ENCODE measurements at places on chromosomes 13 and 19.
A peak's percentile ranks its signal among the peaks of the same experiment; 100 is the strongest.

GRCh38 chr13:95356916-95357315 is 55.7 kb upstream of the ABCC4 start:
- DNase-seq: no peak

GRCh38 chr13:25375727-25376358 is 4.1 kb downstream of the ATP8A2 start:
- no peak for DNase-seq

- DNase-seq: no peak
These were observed 14.0 kb downstream of the NKPD1 start for GRCh38 chr19:45146741-45147205.

- DNase-seq: no peak
These were observed 68.4 kb upstream of the UBL3 start for GRCh38 chr13:29918845-29919244.

- DNase-seq: no peak
These were observed 20.7 kb downstream of the KANK2 start for GRCh38 chr19:11176466-11177193.

GRCh38 chr13:93244141-93244917 is 17.7 kb downstream of the GPC6 start:
- no peak for DNase-seq

DNA sequence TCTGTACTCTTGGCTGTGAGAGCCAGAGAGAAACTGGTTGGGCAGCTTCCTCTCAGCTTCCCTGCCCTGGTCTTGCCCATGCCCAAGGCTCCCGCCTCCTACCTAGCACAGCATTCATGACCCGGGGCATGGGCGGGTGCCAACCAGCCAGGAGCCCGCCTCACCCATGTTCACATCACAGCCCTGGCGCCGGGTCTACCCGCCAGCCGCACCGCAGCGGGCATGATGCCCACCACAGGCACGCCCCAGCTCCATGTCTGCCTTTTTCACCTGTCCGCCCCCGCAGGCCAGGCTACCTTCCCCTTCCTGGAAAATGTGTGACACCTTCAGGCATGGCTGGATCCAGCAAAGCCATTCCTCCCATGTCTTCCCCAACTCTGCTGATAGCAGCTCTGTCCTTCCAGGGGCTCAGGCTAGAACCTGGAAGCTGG is 42.1 kb downstream of the PTPRS start:
- no peak for DNase-seq

DNA sequence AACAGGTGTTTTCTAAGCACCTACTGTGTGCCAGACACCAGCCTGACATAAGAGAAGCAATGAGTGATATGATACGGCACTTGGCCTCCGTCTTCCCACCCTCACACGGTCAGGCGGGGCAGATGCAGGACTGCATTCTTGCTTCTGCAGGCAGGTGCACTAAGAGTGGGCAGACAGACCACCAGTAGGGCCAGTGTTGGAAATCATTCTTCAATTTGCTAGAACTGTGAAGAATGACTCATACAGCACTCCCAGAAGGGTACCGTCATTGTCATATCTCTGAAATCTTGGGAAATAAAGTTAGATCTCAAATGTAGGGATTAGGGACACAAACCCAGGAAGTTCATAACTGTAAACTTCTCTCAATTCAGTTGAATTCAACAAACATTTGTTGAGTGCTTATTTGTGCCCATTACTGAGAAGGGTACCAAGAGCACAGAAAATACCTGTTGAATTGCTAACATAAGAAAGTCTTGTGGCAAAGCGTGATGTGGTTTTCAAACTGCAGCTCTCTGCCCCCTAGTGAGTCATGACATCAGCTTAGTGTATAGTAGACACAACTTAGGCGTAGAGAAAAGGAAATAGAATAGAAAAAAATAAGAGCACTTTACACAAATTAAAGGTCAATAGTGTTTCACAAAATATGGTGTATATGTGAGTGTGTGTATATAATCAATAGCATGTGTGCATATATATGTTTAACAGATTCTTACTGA is 76.1 kb downstream of the TEX26 start:
- no peak for DNase-seq

DNA sequence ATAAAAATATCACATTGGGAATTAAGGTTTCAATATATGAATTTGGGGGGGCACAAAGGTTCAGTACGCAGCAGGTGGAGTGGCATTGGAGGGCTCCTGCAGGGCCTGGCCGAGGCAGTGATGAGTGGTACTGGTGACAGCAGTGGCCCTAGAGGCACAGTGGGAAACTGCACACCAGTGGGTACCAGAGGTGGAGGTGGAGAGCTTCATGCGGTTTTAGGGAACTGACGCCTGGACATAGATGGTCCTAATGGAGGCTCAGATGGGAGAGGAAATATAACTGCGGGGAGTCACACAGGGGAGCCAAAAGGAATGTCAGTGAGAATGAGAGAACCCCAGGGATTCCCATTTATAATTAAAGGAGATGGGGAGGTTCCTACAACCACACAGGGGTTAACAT is 156.2 kb downstream of the COG6 start:
- DNase-seq: no peak

GRCh38 chr13:41383386-41383785 is 72.3 kb downstream of the NAA16 start:
- DNase-seq: no peak

- DNase-seq: no peak
These were observed 63.9 kb upstream of the GTF3A start for GRCh38 chr13:27360562-27360961.

- peak; percentile 24 for DNase-seq
These were observed 45.6 kb upstream of the UBE2L5 start for GRCh38 chr13:30376426-30377311.

DNA sequence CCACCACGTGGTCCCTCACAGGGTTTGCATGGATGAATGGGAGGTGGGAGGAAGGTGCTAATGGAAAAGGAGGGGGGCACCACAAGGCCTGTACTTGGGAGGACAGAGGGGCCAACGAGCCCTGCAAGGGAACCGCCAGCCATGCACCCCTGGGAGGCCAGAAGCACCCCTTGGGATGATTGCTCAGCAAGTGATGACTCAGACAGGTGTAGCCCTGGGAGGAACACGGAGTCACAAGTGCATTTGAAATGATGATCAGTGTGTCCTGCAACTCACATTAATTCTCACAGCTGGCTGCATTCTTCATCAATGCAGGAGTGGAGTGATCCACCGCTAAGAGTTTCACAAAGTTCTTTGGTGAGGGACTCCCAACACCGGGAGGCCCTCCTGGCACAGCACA is 82.8 kb upstream of the ZNF254 start:
- DNase-seq: no peak

DNA sequence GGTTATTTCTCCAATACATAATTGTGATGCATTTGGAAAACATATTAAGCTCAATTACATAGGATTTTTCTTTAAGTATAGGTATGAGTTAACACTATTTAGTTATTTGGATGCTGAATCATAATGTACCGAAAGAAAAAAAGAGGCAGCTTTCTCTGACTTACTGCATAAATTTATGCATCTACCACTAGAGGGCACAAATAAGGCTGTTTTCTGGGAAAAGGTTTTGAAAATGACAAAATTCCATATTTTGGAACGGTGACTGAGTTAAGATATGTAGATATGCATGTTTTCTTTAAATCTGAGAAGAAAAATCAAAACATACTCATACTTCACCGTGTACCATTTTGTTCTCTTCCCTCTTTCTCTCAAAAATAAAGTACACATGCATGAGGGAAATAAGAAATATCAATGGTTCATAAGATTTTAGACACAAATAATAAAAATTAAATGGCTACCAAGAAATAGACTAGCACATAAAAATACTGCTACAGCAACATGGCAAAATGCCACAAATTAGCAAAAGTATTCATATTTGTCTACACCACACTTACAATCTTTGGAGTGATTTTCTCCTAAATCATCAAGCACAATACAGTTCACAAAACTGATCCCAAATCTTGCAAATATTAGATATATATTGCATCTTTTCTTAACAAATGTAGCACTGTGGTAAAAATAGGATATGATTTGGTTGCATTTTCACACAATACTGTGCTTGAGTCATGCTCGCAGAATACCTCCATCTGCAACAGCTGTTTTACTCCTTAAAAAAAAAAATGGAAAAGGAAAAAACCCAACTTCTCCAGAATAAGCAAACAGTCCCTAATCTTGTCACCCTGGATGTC is 260.0 kb downstream of the FGF14 start:
- DNase-seq: no peak

- DNase-seq: no peak
These were observed 5.8 kb downstream of the PEG3 start for GRCh38 chr19:56834564-56835375.

GRCh38 chr19:8050274-8051096 is 2.1 kb upstream of the CCL25 start:
- peak; percentile 67 for DNase-seq

- DNase-seq: no peak
These were observed 122.7 kb downstream of the TBC1D4 start for GRCh38 chr13:75359266-75359665.

GRCh38 chr19:4233282-4233853 is 4.0 kb downstream of the EBI3 start:
- peak; percentile 47 for DNase-seq

- no peak for DNase-seq
These were observed 3.8 kb upstream of the ALOX5AP start for GRCh38 chr13:30731361-30732045.

GRCh38 chr13:28093881-28094280 is 6.5 kb downstream of the FLT3 start:
- no peak for DNase-seq

DNA sequence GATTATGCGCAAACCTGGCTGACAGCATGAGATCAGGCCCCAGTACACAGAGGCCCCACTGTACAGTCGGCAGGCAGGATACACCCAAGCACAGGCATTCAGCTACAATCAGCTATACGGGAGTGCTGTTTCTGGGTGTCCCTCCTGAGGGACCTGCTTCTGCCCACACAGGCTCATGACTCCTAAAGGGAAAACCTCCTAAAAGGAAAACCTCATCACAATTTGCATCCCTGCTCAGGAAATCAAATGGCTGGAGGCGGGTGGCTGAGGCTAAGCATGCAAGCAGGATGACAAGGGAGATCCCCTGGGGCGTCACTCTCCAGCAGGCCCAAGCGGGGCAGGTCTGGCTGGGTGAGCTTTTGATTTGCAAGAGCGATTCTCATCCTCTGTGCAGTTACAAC is 99.8 kb downstream of the CRYL1 start:
- DNase-seq: no peak

- DNase-seq: no peak
These were observed 17.9 kb downstream of the GPR183 start for GRCh38 chr13:99289271-99289670.

DNA sequence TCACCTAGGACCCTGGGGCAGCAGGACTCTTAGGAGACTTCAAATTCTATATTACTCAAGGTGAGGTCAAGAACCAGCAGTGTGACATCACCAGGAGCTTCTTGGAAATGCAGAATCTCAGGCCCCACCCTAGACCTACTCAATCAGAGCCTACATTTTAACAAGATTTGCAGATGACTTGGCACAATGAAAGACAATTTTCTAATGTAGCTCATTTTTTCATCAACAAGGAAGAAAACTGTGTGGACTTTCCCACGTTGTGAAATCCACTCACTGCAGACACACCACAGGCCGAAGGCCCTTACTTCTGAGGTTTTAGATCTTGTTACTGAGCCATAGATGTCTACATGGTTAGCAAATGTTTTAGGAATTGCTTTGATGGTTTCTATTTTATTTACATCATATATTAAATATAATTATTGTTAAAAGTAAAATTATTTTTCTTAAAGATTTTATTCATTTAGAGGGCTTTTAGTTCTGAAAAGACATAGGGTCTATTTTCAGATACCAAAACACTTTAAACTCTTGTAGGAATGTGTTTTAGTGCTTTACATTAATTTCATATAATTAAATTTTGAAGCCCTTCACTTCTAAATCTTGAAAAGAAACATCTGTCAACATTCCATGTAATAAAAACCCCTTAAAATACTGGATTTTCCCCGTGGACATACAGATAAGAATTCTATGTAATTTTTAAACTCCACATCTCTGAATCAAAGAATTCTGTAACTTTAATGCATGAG is 18.5 kb upstream of the STARD13 start:
- no peak for DNase-seq

GRCh38 chr13:28324181-28324789 is 170.6 kb downstream of the FLT1 start:
- peak; percentile 10 for DNase-seq

GRCh38 chr19:50659318-50660087 is 10.3 kb downstream of the C19orf81 start:
- no peak for DNase-seq

- no peak for DNase-seq
These were observed 6.8 kb downstream of the PLEKHJ1 start for GRCh38 chr19:2229103-2230032.

GRCh38 chr13:73355134-73355533 is 296.3 kb downstream of the KLF5 start:
- DNase-seq: no peak

DNA sequence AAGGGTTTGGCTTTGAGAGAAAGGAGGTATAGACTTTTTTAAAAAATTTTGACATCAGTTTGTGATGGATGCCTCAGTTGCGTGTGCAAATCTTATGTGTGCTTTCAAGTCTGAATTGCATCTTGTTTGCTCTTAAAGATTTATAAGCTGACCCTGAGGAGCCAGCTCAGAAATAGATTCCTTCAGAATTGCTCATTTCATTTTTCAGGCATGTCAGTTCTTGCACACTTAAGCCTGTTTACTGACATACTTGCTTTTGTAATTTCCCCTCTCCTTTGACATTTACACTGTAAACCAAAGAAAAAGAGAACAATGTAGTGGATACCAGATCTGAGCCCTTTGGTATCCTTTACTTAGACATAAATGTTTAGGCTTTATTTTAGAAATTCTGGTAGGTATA is 87.6 kb downstream of the RNF17 start:
- DNase-seq: no peak

GRCh38 chr19:18542941-18543813 is at the start of gene FKBP8:
FKBP8 (minus strand) TSS chr19:18543573; CDS start chr19:18541970, 1,603 bp downstream.
- peak; percentile 91 for DNase-seq

DNA sequence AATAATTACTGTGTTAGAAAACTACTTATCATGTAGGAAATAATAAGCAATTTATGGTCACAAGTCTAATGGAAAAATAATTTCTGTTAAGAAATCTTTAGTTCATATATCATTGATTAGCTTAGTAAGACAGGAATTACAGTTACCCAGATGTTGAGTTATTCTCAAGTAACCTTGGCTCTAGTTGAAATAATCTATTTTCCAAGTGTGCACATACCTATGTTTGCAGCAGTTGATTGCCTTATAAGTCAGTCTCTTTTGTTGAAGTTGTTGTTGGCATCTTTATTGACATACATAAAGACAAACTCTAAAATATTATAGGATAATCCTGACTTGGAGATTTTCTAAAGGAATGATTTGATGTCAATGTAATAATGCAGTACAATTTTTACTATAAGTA is 511.4 kb upstream of the KLF12 start:
- no peak for DNase-seq

GRCh38 chr19:17404621-17405249 is 695 bp downstream of the BST2 start:
- DNase-seq: no peak

Measured in stimulated activated CD8-positive, alpha-beta memory T cell treated with anti-CD3 and anti-CD28 coated beads, Interleukin-4, amount 100 ng/mL, for 1 hour (primary cell).